ENCODE measurements at places on chromosomes 7 and 10.
A peak's percentile ranks its signal among the peaks of the same experiment; 100 is the strongest.

DNA sequence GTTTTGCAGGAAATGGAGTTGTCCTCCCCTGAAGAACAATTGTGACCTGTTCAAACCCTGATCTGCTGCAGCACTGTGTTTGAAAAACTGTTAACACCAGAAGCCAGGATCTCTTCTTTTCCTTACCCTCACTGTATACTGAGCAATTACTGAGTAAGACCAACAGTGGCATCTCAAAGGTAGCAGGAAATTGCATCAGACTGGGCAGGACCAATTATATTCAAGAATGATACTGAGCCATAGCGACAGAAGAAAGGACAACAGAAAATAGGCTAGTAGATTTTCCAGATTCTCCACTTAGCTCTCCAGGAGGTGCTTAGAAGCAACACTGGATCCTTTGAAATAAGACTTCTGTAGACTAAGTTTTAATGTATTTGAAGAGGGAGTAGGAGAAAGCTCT, 57.4 kb upstream of the INHBA start:
- no peak for DNase-seq

- DNase-seq = no peak
Measured at GRCh38 chr7:50557099-50557498, 8.1 kb downstream of the DDC start.

DNA sequence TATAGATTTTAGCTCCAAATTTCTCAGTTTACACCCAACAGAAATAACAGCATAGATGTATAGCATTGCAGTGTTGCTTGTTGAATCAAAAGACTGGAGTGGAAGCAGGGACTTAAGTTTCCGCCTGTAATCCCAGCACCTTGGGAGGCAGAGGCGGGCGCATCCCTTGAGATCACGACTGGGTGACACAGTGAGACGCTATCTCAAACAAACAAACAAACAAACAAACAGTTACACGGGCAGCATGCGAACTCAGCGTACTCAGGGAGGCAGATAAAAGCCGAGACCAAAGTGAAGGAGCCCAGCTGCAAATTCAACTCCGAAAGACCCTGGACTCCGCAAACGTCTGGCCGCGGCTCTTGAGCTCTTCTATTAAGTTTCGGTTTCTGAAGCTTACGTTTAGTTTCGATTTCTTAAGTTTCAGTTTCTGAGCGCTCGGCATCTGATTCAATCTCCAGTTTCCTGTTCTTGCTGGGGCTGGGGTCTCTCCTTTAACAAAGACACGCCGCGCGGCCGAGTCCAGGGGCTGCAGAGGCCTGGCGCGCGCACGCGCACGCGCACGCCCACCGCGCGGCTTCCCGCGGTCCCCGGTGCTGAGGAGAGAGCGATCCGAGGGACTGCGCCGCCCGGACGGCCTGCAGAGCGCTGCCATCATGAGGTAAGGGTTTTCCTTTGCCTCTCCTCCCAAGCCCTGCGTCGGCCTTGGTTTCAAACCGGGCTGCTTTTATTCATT, at the start of gene IFIT5:
IFIT5 (plus strand) TSS at position 423 of the 733 bp plus-strand sequence; CDS start at position 654, 231 bp downstream.
- peak; percentile 47 for DNase-seq

GRCh38 chr7:123211545-123211944, 11.8 kb upstream of the SLC13A1 start:
- DNase-seq = no peak

Data from PC-9 (cell line).